ENCODE measurements at places on chromosomes 3 and 15.

GRCh38 chr15:54150255-54150654, 172.0 kb downstream of the UNC13C start:
- H3K36me3 ChIP-seq: no peaks in the 10 kb centered on the region
- peaks cover 7% of the 10 kb centered on the region for H3K27me3 ChIP-seq
- no peak for DNase-seq
- no peak overlapping the region for H3K4me3 ChIP-seq

GRCh38 chr3:16060358-16060852, 114.1 kb upstream of the GALNT15 start:
- no peak overlapping the region for H3K4me3 ChIP-seq
- peaks cover 2% of the 10 kb centered on the region for H3K27me3 ChIP-seq
- H3K36me3 ChIP-seq: no peaks in the 10 kb centered on the region
- H3K4me1 ChIP-seq: peaks cover 6% of the 10 kb centered on the region
- no peak for DNase-seq

DNA sequence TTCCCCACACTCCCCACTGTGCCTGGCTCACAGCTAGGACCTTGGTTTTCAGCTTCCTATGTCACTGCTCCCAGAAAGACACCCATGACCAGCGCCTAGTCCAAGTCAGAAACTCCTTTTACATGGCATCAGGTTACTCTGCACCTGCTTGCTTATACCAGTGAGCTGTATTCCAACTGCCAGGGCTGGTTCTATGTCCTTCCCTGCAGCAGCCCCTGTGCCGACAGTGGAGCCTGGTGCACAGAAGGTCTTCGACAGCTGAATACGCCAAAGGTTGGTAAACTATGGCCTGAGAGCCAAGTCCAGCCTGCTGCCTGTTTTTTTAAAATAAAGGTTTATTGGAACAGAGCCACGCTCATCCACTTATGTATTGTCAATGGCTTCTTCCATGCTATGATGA, 102.5 kb downstream of the IQSEC1 start:
- peak overlapping the region; percentile 46 for H3K27ac ChIP-seq
- H3K36me3 ChIP-seq: no peaks in the 10 kb centered on the region
- peaks cover 23% of the 10 kb centered on the region for H3K4me1 ChIP-seq
- H3K4me3 ChIP-seq: no peak overlapping the region

GRCh38 chr3:104044002-104044401, 1322.7 kb upstream of the ALCAM start:
- no peak overlapping the region for H3K4me3 ChIP-seq
- H3K27me3 ChIP-seq: no peaks in the 10 kb centered on the region
- H3K36me3 ChIP-seq: no peaks in the 10 kb centered on the region
- H3K27ac ChIP-seq: no peak overlapping the region
- no peaks in the 10 kb centered on the region for H3K4me1 ChIP-seq

GRCh38 chr15:51319539-51319938, 18.9 kb downstream of the CYP19A1 start:
- H3K36me3 ChIP-seq: no peaks in the 10 kb centered on the region
- peaks cover 5% of the 10 kb centered on the region for H3K27me3 ChIP-seq
- DNase-seq: no peak
- no peak overlapping the region for H3K27ac ChIP-seq

- H3K4me3 ChIP-seq: no peak overlapping the region
- peaks cover 74% of the 10 kb centered on the region for H3K4me1 ChIP-seq
- no peak for DNase-seq
- no peaks in the 10 kb centered on the region for H3K36me3 ChIP-seq
- no peak overlapping the region for H3K27ac ChIP-seq
- no peaks in the 10 kb centered on the region for H3K27me3 ChIP-seq
These were observed 126.6 kb downstream of the IGF1R start for GRCh38 chr15:98774756-98775497.

- no peaks in the 10 kb centered on the region for H3K36me3 ChIP-seq
- peak; percentile 15 for DNase-seq
- no peak overlapping the region for H3K4me3 ChIP-seq
- H3K27ac ChIP-seq: no peak overlapping the region
- H3K4me1 ChIP-seq: no peaks in the 10 kb centered on the region
- H3K27me3 ChIP-seq: peaks cover 12% of the 10 kb centered on the region
These were observed 187.7 kb downstream of the SATB1 start for GRCh38 chr3:18237251-18238005.

DNA sequence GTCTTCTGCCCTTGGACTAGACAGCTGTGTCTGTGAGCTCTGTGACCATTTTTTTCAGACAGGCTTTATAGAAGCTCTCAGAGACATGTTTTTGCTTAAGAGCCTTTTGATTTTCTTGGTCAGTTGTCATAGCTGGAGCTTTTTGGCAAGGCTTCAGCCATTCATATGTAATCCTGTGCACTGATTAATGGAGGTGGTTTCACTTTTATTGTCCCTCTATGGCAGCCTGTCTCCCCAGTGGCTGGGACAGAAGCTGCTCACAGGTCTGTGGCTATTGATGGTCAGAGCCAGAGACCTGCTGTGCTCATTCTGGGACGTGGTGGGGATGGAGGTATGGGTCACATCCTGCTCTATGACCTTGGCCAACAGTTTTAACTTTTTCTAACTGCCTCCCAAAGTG, 226.6 kb upstream of the LRRFIP2 start:
- H3K27ac ChIP-seq: no peak overlapping the region
- H3K4me3 ChIP-seq: no peak overlapping the region
- H3K4me1 ChIP-seq: no peaks in the 10 kb centered on the region
- no peaks in the 10 kb centered on the region for H3K27me3 ChIP-seq

- peak; percentile 14 for DNase-seq
- H3K36me3 ChIP-seq: no peaks in the 10 kb centered on the region
- H3K4me1 ChIP-seq: no peaks in the 10 kb centered on the region
These were observed 26.9 kb downstream of the PIERCE2 start for GRCh38 chr15:55434989-55435825.

- no peaks in the 10 kb centered on the region for H3K36me3 ChIP-seq
- DNase-seq: no peak
- H3K4me1 ChIP-seq: no peaks in the 10 kb centered on the region
- no peak overlapping the region for H3K4me3 ChIP-seq
- H3K27ac ChIP-seq: no peak overlapping the region
These were observed 43.5 kb upstream of the STXBP5L start for GRCh38 chr3:120864541-120864940.

DNA sequence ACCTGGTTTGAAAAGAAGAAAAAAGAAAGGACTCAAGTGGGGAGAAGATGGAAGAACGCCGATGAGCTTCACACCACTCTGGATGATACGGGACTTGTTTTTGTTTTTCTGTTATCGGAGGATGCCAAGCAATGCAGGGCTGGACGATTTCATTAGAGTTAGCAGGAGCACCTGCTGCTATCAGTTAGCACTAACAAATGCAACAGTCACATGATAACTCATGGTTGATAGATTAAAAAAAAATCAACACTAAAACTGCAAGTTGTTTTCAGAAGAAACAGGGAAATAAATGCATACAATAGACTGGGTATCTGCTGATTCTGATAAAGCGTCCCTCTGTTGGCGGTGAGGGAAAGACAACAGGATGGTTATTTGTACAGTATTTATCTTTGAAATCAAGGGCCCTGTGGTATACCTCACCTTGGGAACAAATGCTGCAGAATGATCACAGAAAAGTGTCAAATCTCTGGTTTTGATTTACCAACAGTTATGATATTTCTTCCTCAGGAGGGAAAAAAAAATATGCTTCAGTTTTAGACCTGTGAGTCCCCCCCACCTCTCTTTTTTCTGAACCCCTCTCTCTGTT, 575.1 kb downstream of the FOXP1 start:
- no peak for DNase-seq
- peak overlapping the region; percentile 71 for H3K27ac ChIP-seq
- no peaks in the 10 kb centered on the region for H3K27me3 ChIP-seq
- H3K4me1 ChIP-seq: peaks cover 73% of the 10 kb centered on the region

DNA sequence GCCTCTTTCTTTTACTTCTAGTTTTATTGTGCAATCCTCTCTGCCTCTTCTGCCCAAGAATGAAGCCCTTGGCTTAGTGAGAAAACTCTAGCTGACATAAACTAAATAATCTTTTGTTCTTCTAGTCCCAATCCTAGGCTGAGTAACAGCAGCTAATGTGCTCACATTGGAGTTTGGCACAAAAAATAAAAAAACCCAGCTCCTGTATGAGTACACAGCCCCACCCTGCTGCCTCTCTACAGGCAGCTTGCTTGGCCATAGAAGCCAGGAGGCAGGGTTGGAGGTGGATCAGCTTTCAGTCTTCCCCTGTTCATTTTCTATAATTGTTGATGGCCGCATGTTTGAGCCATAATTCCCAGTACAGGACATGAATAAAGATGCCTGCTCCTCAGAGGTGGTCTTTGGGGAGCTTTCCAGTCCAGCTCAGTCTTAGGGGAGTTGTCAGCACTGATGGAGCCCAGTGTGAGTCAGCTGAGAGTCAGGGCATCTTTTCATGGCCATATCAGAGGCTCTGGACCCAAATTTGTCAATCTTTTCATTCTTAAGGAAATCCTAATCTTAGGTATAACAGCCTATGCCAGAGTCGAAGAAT, 46.7 kb downstream of the RTP1 start:
- DNase-seq: no peak
- no peak overlapping the region for H3K27ac ChIP-seq
- peaks cover 10% of the 10 kb centered on the region for H3K4me1 ChIP-seq
- H3K27me3 ChIP-seq: no peaks in the 10 kb centered on the region

DNA sequence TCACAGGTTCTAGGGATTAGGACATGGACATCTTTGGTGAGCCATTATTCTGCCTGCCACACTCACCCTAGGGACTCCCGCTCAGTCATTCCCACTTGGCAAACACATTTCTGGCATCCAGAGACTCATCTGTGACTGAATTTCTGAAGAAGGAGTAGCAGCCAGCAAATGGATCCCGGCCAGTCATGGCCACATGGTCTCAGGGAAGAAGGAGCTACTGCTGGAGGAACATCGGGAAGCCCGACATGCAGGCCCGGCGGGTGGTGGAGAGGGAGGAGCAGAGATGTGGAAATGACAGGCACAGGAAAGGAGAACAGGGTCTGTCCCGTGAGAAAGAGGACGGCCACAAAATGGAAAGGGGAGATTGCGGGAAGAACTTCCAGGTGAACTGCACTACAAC, 65.4 kb downstream of the SEMA5B start:
- H3K36me3 ChIP-seq: no peaks in the 10 kb centered on the region
- peaks cover 2% of the 10 kb centered on the region for H3K27me3 ChIP-seq
- no peak overlapping the region for H3K4me3 ChIP-seq
- DNase-seq: no peak
